ENCODE measurements at places on chromosomes 3 and 15. TPM values are rescaled to one million over a fixed set of nuclear protein-coding genes. Genes with fewer than 3 reads are reported as not detected.

DNA sequence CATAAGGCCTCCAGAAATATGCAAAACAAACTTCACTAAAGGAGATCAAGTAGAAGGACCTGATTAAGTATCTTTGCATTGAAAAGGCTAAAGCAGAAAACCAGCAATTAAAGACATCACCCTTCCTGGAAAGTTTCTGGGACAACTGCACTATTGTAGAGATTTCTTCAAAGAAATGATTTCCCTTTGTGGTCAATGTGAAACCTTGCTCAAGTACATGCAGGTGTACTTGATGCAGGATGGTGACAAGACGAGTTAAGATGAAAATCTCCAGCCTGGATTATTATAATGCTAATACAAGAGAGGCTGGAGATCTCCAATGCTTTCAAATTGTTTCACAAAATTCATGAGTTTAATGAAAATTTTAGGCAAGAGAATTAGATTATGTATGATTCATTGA lies 208.4 kb downstream of the TIGIT start:
- DNase-seq = no peak

GRCh38 chr15:65870889-65871533 lies 1.7 kb downstream of the RAB11A start:
- no peak for DNase-seq

GRCh38 chr15:75727851-75728715 lies 15.4 kb upstream of the CSPG4 start:
- peak; percentile 78 for DNase-seq

The GPR15 gene
- not detected for total RNA-seq

DNA sequence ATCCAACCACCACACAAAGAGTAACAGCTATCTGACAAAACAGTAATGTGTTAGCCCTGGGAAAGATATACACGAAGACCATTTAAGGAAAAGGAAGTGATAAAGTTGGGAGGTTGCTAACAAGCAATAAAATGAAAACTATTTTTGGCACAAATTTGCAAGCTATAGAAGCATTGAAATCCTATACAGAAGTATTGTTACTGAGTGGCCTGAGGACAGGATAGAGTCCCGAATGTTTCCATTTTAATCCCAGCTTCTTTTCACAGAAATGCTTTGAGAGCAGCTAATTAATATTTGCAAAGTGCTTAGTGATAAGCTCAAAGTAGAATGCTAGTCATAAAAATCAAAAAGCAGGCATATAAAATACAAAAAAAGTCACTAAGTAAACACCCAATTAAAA lies 51.5 kb downstream of the RAD18 start:
- no peak for DNase-seq

The MAN2C1 gene
- total RNA-seq = 86.5 TPM

- no peak for DNase-seq
Measured at GRCh38 chr15:71106802-71107500, 8.3 kb upstream of the THSD4 start.

DNA sequence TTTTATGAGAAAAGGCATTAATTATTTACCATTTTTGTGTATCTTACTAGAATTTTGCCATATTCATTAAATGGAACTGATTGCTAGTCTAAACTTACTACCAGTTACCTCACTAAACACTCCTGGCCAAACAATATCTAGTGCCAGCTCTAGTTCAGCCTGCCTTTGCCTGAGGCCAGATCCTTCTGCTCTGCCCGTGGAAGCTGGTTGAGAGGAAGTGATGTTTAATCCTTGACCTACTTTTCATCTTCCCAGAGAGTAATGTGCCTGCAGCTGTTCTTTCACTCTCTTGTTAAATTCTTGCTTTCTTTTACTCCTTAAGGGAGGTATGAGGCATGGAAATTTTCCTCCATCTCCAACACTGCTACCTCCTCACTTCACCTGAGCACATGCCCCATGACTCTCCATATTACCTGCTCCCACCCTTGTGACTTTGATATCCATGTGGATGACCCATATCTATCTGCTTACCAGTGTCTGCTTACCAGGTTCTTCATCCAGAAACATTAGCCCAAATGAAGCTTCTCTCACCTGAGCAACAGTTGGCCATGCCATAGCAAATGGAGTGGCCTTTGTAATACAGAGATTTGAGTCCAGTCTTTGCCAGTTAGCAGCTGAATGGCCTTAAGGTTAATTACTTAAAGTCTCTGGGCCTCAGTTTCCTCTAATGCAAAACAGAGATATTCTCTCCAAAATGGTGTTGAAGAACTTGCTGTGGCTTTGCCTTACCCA lies 53.4 kb downstream of the UBE2E1 start:
- no peak for DNase-seq

Measured in psoas muscle (tissue), 8 donors.